Common myeloid progenitor, CD34-positive (primary cell): ENCODE measurements at places on chromosomes 5 and 9.

DNA sequence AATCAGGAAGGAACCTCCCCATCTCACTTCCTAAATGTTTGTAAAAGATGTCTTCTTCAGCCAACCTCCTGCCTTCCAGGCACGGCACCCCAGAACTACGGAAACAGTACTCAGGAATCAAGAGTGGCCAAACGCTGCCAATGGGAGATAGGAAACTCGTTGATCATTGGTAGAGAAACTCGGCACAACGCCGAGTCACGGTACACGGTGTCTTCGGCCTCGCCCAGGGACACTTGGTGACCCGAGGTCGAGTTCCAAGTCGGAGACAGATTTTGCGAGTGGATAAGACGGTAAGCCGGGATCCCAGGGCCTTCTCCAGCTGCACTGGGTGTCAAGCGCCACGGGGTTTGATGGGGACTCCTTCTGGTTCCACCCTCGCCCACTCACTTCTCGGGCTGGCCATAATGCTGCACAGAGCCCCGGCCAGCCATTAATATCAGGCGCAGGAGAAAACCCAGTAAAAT lies 343 bp downstream of the KIAA0825 start:
- peak; percentile 78 for DNase-seq

DNA sequence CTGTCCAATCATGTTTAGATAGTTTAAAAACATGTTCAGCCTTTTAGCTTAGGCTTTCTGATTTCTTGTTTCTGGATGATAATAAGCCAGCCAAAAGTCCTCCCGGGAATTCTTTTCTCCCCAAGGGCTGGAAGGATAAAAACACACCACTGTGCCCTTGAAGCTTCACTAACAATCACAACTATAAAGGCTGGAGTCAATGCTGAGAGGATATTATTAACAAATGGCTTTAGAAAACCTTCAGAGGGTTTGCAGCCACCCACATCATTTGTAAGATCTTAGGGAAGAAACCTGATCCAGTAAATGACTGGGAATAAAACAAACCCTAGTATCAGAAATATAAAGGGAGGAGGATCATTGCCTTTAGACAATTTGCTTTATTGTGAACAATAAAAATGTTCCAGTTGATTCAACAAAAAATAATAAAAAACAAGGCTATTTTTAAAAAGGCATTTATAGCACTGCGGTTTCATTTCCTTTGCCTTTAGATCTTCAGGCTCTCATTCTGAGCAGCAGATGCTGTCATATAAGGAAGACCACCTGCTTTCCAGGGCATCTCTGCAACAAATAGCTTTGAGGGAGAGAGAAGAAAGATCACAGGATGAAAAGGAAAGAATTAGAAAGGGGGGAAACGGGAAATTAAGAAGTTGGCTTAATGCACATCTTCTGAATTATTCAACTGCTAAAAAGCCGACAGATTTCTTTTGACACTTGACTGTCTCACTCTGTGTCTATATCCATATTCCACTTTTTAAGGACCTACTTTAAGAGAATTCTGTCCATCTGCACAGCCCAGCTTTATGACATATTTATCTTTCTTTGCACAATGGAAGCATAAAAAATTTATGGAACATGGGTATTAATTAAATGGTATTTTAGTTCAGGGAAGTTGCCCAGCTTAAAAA lies 277.2 kb upstream of the SLC24A2 start:
- no peak for DNase-seq

GRCh38 chr5:133680830-133681565 lies 68.7 kb upstream of the FSTL4 start:
- DNase-seq, result no peak

GRCh38 chr5:42636425-42636824 lies 120.2 kb upstream of the CCDC152 start:
- no peak for DNase-seq

DNA sequence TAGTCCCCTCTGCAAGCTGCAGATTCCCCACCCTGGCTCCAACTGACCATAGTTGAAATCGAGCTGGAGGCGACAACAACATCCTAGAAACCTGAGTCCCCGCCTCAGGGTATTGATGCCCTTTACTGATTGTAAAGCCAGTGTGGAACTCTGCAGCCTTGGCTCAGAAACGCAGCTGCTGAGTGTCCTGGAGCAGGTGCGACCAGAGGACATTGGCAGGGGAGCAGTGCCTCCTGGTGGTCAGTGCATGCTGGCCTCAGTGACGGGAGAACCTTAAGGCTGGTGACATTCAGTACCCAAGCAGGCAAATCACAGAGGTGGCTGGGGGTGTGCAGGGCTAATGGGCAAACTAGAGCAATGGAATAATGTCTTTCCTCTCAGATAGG lies 20.4 kb upstream of the ZNF354B start:
- DNase-seq, result peak; percentile 69

GRCh38 chr5:158485604-158486081 lies 614.1 kb downstream of the EBF1 start:
- DNase-seq, result no peak

- DNase-seq, result no peak
These were observed 52.6 kb downstream of the RAI14 start for GRCh38 chr5:34708777-34709176.

- no peak for DNase-seq
These were observed 67.5 kb downstream of the HTR4 start for GRCh38 chr5:148586796-148587195.
